ENCODE measurements at places on chromosomes 5 and 9.
A peak's percentile ranks its signal among the peaks of the same experiment; 100 is the strongest.

- DNase-seq = no peak
These were observed 33.8 kb upstream of the CAST start for GRCh38 chr5:96628406-96628805.

- no peak for DNase-seq
These were observed 39.7 kb upstream of the TNFAIP8 start for GRCh38 chr5:119316086-119316485.

GRCh38 chr5:126377424-126377823 lies 45.8 kb upstream of the GRAMD2B start:
- DNase-seq = no peak

- DNase-seq = no peak
These were observed 752.8 kb downstream of the IRX1 start for GRCh38 chr5:4348423-4348822.

GRCh38 chr5:113163328-113163727 lies 186.7 kb downstream of the DCP2 start:
- DNase-seq = no peak

- no peak for DNase-seq
These were observed 34.0 kb downstream of the GLT6D1 start for GRCh38 chr9:135605238-135605781.

DNA sequence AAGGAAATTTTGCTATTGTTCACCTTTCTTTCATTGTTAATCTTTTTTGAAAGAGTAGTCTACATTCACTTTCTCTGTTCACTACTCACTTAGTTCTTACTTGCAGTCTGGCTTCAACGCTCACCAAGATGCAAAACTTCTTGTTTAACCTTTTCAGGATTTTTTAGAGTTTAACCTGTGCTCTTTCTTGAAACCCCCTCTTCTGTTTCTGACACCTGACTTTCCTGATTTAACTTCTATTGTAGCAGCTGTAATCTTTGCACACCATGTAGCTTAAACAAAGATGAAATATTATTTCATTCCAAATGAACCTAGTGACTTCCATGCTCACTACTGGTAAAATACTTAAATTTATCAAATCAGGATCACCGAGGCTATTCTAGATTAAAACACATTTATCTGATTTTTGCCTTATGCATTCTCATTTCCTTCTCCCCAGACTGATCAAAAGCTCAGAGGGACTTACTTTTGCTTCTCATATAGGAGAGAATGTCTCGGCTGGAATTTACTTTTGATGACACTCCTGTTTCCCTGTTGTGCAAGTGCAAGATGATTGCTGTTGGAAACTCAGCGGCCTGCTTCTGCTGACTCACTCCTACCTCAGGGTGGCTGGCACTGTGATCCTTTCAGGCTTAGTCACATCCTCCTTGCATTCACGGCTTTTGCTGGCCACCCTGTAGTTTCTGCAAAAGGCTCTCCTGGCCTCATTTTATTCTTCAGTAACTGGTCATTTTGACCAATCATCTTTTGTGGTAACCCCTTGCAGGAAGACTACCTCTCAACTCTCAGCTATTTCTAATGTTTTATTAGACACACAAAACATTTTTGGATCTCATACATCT lies 109.3 kb upstream of the IFNE start:
- DNase-seq = peak; percentile 25

DNA sequence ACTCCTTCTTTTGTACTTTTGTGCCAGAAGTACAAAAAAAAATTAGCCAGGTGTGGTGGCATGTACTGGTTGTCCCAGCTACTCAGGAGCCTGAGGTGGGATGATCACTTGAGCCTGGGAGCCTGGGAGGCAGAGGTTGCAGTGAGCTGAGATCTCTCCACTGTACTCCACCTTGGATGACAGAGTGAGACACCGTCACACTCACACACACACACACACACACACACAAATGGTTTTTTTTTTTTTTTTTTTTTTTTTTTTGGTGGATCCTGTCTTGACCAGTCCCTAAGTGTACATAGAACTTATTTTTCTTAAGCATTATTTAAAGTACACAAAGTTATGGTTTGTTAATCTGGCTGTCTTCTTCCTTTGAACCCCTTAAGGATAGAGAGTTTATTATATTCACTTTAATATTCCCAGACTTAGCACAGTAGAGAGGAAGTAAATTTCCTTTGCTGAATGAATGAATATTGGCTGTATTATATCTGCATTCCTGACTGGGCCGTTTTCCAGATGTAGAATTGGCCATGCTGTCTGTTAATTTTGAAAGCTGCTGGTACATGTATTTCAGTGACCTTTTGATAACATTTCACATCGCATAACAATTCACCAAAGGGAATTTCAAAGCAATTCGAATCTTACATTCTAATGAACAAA lies 429.0 kb upstream of the ZNF608 start:
- no peak for DNase-seq

DNA sequence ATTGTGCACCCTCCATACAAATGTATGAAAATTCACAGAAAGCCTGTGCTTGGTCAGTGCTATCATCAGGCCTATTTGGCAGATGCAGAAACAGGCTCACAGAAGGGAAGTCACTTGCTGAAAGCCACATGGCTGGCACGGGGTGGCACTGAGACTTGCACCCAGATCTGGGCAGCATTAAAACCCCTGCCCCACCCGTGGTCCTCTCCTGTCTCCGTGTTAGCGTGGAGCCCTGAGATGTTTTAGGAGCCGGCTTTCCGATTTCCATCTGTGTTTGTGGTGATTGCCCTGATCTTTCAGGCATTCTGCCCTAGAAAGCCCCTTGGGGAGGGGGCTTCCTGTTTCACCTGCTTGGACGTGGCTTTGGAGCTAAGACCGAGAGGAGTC lies 102.2 kb upstream of the IER5L start:
- no peak for DNase-seq

DNA sequence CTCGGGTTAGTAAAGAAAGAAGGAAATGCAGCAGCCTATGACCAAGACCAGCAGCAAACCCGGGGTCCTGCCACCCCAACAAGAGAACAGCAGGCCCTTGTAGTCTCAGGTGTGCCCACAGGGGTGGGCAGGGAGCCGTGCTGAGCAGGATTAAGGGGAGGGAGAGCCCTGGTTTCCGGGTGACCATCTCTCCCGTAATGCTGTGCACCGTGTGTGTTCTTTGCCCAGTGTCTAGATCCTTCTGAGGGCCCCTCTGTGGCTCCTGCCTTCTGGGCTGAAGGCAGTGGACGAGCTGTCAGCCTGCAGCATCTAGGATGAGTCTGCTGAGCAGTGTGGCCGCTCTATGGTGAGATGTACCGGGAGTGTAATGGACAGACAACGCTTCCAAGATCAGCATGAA lies 12.7 kb upstream of the PLEKHG4B start:
- DNase-seq = no peak

GRCh38 chr5:135106136-135106535 lies 72.1 kb upstream of the PITX1 start:
- DNase-seq = no peak

- no peak for DNase-seq
These were observed 18.8 kb downstream of the COL5A1 start for GRCh38 chr9:134660407-134660806.

DNA sequence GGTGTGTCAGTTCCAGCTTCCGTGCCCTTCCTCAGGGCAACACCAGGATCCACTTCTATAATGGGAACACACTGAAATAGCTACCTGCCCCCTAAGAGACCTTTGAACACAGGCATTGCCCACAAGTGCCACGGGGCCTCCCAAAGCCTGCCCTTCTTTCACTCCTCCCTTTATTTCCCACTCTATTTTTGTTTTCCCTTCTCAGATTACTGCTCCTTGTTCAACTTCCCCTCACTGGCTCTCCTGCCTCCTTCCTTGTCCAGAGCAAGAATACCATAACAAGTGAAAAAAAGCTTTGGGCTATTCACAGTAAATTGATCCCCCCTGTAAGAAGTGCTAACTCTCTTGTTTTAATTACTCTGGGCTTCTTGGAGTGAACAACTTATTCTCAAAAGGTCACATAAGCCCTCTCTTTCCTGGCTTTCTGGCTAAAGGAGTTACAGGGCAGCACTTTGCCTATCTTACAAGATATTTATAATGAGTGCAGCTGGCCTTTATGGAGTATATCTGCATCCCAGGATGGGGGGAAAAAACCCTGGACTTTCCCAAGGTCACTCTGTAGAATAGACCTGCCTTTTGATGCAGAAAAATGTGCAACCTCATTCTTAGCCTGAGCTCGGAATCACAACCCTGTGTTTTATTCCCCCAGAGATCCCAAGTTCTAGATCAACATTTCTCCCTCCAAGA lies 11.3 kb downstream of the CTXN3 start:
- no peak for DNase-seq

- no peak for DNase-seq
These were observed 197.0 kb downstream of the MCTP1 start for GRCh38 chr5:95087816-95088317.

DNA sequence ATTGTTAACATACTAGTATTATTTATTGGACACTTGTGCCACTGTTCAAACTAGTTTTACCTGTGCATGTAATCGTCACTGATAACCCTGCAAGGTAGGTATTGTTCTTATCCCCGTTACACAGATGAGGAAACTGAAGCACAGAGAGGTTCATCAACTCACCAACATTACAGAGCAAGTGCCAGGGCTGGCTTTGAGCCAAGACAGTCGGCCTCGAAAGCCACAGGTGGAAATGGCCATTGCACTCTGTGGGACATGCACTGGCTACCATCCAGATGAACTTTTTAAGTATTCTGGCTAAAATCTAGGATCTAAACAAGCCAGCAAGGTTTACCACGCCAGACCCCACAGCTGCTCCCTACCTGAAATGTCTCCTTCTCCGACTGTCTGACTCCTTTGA lies 57.9 kb downstream of the TEX10 start:
- no peak for DNase-seq

DNA sequence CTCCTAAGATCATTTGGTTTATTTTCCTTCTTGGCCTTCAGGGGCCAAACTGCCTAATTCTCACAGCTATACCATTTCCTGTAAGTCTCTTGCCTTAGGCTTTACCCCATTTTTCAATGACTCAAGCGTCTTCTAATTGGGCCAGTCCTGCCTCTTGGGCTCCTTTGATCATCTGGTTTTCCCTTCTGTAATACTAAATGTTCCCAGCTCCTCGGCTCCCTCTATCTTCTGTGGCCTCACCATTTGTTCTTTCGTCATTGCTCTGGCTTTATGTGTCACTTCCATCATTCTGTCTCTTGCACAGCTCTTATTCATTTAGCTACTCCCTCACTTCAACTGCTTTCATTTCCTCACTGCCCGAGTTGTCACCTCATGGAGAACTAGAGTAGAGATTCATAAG lies 14.5 kb upstream of the SPINK7 start:
- DNase-seq = no peak

GRCh38 chr9:38000332-38000731 lies 68.7 kb downstream of the SHB start:
- DNase-seq = no peak

DNA sequence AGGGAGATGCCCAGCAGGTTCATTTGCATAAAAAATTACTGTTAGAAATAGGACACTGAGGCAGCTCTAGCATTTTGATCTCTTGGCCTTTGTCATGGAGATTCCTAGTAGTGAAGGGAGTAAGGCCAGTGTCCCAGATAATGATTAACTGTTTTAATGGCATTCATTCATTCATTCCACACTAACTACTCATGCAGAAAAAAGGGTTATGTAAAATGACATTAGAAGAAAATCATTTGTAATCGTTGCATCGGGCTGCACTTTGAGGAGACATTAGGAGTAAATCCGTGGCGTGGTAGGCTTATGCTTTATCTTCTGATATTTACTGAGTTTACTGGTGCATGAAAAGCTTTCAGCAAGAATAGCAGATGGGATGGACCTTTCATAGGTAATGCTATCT lies 82.6 kb upstream of the GRHPR start:
- DNase-seq = no peak

DNA sequence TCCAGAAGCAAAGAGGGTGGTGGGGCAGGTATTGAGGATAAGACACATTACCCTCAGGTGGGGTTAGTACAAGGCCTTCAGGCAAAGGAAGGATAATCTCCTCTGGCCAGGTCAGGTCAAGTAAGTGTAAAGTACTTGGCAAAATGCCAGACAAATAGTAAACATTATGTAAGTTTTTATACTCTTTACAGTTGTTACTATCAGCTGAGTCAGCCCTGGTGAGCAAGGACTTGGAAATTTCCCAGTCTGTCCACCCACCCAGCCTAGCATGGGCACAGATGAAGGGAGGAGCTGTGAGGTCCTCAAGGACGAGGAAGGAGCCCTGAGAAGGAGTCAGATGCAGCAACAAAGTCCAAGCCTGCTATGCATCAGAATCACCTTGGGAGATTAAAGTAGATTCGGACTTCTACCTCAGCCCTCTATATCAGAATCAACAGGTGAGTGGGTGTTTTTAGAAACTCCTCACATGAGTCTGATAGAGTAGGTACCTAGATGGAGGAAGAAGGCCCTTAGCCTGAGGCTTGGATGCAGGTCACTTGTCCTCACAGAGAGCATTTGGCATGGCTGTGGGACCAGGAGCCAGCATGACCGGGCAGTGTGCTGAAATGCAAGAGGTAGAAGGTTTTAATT lies 50.2 kb upstream of the BARX1 start:
- no peak for DNase-seq

DNA sequence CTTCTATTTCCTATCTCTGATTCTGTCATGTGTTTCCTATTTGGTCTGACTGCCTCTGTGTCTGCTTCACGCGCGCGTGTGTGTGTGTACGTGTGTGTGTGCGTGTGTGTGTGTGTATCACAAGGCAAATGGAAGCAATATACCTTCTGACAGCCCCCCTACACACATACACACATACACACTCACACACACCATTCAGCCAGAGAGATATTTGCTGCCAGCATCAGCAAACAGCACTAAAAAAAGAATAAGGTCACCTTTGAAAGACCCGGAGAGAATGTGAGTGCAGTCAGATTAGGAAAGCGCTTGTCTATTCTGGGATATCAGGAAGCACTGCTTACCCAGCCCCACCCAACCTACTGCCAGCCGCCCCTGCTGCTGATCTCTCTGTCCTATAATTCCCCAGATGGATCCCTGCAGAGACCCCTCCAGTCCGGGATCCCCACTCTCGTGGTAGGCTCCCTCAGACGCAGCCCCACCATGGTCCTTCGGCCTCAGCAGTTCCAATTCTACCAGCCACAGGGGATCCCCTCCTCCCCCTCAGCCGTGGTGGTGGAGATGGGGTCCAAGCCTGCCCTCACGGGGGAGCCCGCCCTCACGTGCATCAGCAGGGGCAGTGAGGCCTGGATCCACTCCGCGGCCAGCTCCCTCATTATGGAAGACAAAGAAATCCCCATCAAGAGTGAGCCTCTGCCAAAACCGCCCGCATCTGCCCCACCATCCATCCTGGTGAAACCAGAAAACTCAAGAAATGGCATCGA lies 45.7 kb downstream of the PLAC8L1 start:
- DNase-seq = no peak

- no peak for DNase-seq
These were observed 283.7 kb downstream of the CRB2 start for GRCh38 chr9:123639743-123640142.

- no peak for DNase-seq
These were observed 71.0 kb upstream of the IQGAP2 start for GRCh38 chr5:76332102-76332501.

GRCh38 chr9:23306731-23307130 lies 519.3 kb downstream of the ELAVL2 start:
- no peak for DNase-seq

DNA sequence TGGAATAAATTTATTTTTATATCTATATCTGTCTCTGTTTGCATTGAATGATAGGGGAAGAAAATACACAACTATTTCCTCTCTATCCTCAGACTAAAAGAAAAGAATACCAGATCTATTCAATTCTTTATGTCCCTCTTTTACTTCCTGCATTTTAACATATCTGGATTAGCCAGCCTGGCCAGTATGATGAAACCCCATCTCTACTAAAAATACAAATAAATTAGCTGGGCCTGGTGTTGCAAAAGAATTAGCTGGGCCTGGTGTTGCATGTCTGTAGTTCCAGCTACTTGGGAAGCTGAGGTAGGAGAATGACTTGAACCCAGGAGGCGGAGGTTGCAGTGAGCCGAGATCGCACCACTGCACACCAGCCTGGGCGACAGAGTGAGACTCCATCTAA lies 182.0 kb downstream of the LURAP1L start:
- DNase-seq = no peak

All from activated T-helper 1 cell treated with anti-CD3 and anti-CD28 coated beads, Interleukin-2, amount 50 U/mL, for 16 hours (primary cell).